ENCODE measurements at places on chromosomes 2 and 18.

- DNase-seq: no peak
Observed at GRCh38 chr2:108621087-108621559, 86.9 kb downstream of the LIMS1 start.

DNA sequence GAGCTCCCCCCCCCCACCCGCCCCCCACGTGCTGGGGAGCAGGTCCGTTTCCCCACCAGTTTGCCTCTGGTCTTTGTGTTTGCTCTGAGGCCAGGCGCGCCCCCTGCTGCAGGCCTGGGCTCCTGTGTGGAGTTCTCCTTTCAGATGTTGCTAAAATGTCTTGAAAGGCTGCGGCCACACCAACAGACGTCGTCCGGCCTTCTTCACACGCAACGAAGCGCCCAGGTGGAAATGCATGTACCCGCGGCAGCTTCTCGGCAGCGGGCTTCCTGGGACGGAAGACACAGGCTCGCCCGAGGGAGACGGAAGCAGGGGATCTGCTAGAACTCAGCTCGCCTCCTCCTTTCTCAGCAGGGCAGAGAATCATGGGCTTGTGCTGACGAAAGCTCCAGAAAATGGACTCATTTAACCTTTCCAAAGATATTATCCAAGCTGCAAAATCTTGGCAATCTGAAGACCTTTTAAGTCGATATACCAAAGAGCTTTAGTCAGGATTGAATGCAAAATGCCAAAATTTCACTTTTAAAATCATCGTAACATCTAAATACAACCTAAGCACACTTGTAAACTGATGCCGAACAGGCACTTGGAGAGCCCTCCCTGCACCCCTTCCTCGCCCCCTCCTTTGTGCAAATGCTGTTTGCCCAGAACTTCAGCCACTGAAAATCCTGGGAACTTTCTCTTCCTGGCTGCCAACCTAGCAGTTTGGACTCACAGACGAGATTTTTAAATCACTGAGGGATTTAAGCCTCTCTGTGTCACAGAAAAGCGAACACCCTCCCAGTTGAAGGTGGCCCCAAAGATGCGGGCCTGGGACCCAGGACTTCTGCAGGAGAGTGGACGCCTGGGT is 125.5 kb upstream of the ZNF516 start:
- peak; percentile 71 for DNase-seq

- no peak for DNase-seq
Observed at GRCh38 chr2:186772579-186772978, 76.4 kb downstream of the ZSWIM2 start.

GRCh38 chr2:73333564-73333963 is 40.2 kb upstream of the EGR4 start:
- no peak for DNase-seq

- no peak for DNase-seq
Observed at GRCh38 chr2:11069566-11070185, 85.6 kb upstream of the SLC66A3 start.
